ENCODE measurements at places on chromosomes 5 and 9.
A peak's percentile ranks its signal among the peaks of the same experiment; 100 is the strongest.

DNA sequence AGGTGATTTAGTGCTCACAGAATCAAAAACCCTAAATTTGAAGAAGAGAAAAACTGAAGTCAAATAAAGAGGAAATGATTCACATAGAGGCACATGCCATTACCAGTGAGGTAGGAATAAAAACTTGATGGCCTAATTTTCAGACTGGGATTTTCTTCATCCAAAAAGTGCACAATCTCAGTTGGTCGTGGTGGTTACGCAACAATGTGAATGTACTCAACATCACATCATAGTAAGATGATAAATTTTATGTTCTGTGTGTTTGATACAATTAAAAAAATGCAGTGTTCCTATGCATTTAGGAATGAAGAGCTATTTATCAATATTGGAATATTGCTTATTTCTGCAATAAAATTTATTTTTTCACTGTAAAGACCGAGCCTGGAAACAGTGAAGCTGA is 60.7 kb downstream of the SV2C start:
- ATAC-seq = no peak

GRCh38 chr5:1280177-1281037 is 14.5 kb downstream of the TERT start:
- ATAC-seq = no peak

- no peak for ATAC-seq
These were observed 140.1 kb upstream of the GRIA1 start for GRCh38 chr5:153350175-153350883.

DNA sequence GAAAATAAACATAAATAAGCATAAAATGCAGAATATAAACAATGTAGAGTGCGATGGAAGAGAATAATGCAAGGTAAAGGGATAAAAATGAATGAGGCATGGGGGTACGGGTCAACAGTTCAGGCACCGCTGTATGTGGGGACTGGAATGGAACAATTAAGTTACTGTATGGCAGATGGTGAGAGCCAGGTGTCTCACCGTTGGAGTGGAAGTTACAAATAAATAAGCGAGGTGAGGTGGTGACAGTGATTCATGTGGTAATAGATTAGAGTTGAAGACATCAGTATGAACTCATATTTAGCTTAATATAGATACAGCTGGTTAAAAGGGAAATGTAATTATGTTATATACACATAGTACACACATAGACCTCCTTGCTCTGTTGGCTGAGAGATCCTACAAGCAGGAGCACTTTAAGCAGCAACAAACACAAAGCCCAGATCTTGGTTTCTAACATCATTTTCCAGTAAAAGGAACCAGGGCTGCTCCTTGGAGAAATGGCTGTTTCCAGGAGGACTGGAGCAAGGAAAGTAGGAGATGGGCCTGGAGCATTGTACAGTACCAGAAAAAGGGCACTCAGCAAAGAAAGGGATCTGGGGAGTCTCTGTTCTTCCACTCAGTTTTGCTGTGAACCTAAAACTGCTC is 2.4 kb upstream of the OMD start:
- ATAC-seq = no peak

- ATAC-seq = no peak
These were observed 6.9 kb downstream of the SELENOP start for GRCh38 chr5:42804717-42805339.

- no peak for ATAC-seq
These were observed 7.2 kb upstream of the LCN2 start for GRCh38 chr9:128142061-128142460.

GRCh38 chr5:67542479-67542878 is 345.9 kb upstream of the CD180 start:
- no peak for ATAC-seq

DNA sequence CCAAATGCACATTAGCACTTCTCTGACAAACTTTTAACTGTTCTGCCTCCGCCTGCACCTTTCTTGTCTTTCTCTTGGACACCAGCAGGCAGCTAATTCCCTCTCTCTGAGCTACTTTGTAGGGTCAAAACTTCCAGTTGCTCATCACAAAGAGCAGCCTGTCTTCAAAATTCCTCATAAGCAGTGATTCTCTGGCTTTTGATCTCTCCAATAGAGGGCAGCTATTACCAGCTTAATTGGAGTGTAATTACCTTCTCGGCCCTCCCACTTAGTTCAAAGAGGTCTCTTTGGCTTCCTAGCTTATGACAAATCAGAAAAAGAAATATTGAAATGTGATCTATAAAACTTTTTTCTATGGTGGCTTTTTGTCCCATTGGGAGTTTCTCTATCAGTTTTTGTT is 43.6 kb upstream of the RAD23B start:
- no peak for ATAC-seq

DNA sequence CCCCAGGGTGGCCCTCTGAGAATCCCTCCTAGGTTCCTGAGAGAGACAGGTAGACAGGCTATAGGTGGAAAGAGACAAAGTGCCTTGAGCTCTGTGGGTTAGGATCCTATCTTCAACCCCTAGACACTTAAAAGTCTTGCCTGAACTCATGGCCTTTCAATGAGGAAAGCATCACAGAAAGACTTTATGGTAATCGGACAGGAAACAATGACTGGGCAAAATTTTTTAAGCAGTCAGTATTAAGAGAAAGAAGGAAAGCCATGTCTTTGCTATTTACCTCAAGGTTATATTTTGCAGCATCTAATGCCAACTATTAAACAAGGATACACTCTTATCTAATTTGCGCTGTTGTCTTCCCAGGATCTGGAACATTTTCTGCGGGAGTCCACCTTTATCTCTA is 93.2 kb downstream of the PCSK1 start:
- ATAC-seq = no peak

DNA sequence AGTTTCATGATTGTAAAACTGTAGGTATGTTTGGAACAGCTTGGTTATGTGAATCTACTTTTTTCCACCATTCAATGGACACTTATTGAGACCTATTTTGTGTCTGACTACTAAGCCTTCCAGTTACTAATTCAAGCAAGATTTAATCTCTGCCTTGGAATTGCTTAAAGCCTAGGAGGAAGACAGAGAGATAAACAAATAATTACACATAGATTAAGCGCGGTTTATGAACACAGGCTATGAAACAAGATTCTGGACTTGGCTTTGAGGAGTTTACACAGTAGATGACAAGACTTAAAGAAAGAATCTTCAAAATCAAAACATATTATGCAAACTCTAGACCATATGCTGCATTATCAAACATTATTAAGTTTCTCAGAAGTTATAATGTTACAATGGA is 340.4 kb downstream of the RASEF start:
- no peak for ATAC-seq

DNA sequence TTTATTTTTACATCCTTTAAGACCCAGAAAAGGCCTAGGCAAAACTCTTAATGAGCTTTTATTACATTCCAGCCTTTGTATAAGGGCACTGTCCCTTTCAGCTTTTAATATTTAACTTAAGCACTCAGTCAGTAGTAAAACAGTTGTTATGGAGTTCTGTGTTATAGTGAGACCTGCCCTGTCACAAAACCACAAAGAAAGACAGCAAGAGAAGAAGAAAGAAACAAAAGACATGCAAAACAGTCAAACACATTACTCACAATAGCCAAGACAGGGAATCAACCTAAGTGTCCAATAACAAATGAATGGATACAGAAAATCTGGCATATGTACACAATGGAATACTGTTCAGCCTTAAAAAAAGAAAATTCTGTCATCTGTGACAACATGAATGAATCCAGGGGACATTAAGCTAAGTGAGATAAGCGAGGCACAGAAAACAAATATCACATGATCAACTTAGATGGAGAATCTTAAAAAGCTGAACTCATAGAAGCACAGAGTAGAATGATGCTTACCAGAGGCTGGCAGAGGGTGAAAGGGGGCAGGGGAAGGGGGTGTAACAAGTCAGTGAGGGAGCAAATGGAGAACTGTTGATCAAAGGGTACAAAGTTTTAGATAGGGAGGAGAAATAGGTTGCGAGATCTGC is 63.8 kb upstream of the CCNG1 start:
- ATAC-seq = no peak

- no peak for ATAC-seq
These were observed 2.5 kb downstream of the PTGES2 start for GRCh38 chr9:128124873-128125579.

- no peak for ATAC-seq
These were observed 2.7 kb downstream of the NDST1 start for GRCh38 chr5:150510460-150511263.

DNA sequence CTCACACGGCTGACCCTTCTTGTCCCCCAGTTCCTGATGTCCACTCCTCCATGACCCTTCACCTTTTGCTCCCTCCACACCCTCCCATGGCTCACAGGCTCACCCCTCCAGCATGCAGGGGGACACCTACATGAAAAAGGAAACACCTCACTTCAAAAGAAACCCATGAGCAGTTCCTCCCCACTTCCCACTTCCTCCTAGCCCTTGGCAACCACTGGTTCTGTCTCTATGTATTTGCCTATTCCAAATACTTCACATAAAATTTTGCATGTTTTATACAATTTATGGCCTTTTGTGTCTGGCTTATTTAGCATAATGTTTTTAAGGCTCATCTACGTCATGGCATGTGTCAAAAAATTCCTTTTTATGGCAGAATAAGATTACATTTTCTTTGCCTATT is 100.2 kb upstream of the S1PR3 start:
- no peak for ATAC-seq

GRCh38 chr5:42645138-42645537 is 111.5 kb upstream of the CCDC152 start:
- ATAC-seq = no peak

DNA sequence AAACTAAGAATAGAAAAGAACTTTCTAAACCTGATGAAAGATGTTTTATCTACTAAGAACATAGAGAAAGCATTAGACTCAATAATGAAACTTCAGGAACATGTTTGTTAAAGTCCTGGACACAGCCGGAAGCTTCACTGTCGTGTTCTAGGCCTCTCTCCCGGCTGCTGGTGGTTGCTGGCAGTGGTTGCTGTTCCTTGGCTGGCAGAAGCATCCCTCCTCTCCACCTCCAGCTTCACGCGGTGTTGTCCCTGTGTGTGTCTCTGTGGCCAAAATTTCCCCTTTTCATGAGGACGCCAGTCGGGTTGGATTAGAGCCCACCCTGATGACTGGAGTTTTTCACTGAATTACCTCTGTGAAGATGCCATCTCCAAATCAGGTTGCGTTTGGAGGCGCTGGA is 6.5 kb upstream of the MED10 start:
- no peak for ATAC-seq

- no peak for ATAC-seq
These were observed 722.8 kb upstream of the GRAMD2B start for GRCh38 chr5:125700380-125700861.

DNA sequence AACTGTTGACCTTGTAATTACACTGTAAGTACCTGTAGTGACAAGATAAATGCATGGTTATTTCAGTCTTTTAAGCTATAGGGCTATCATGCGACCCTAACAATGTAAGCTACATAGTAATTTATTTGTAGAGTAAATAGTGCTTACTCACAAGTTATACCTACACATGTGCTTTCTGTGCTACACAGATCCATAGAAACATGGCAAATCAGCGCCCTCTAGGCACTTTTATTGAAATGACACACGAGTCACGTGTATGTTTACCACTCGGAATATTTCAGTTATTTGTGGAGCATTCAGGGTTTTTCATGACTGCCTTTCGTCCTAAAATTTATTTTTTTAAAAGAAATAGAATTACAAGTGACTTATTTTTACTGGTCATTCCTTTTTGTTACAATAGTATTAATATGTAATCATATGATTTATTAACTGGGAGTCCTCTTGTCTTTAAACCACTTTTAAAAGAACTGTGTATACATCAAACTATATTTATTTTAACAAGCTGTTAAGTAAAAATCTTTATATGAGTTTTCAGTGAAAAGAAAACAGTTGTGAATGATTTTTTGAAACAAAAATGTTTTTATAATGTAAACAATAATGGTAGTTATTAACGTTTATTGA is 1242.3 kb upstream of the WWC1 start:
- no peak for ATAC-seq

DNA sequence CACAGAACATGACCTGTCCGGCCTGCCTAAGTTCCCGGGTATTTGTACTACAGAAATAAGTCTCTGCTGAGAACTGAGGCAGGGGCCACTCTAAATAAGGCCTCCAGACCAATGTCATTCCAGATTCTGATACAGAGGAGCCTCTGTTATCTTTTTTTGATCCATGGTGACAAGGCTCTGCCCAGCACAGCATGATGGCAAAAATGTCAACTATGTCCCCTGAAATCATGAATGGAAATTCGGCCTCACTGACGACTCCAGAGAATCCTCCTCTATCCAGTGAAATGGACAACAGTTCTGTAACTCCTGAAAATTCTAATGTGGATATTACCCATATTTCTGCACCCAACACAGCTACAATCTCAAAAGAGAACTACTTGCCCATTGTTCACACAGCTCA is 335.0 kb downstream of the DNAH5 start:
- no peak for ATAC-seq

DNA sequence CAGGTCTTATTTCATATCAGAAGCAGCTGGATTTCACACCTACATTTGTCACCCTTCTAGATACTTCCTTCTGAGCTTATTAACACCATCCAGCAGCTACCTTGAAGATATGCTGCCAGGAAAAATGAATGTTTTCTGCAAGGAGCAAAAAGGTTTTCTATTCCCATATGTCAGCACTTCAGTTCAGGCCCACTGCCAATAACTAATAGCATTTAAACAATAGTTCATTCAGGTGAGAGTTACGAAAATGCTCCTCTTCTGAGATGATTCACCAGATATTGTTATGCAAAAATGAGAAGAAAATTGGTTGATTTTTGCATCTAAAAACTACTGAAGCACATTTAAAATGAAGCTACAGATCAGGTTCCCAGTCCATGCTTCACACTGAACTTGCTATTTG is 56.4 kb upstream of the ISL1 start:
- ATAC-seq = no peak

GRCh38 chr9:7980041-7980440 is 180.5 kb upstream of the DMAC1 start:
- no peak for ATAC-seq

- peak; percentile 62 for ATAC-seq
These were observed 69.2 kb upstream of the S1PR3 start for GRCh38 chr9:88922091-88922490.

GRCh38 chr5:133948721-133949120 is 19.7 kb downstream of the C5orf15 start:
- no peak for ATAC-seq

GRCh38 chr5:106269252-106269843 is 1401.4 kb downstream of the EFNA5 start:
- ATAC-seq = no peak

- no peak for ATAC-seq
These were observed 91.1 kb downstream of the BARX1 start for GRCh38 chr9:93864032-93864431.

GRCh38 chr9:36796671-36797419 is 224.2 kb downstream of the MELK start:
- ATAC-seq = no peak
